Heart right ventricle (tissue), 16 donors: ENCODE measurements at places on chromosomes 4 and X. TPM values are rescaled to one million over a fixed set of nuclear protein-coding genes. Genes with fewer than 3 reads are reported as not detected.

Gene TMSB15A
- total RNA-seq, result not detected

Gene RNF150
- 59.7 TPM for total RNA-seq

Gene PABPC1L2B
- not detected for total RNA-seq

Gene HSFX4
- not detected for total RNA-seq

Gene STPG2
- total RNA-seq, result 0.53 TPM

- no peak for DNase-seq
Observed at GRCh38 chr4:26785810-26786209, 74.8 kb upstream of the STIM2 start.

DNA sequence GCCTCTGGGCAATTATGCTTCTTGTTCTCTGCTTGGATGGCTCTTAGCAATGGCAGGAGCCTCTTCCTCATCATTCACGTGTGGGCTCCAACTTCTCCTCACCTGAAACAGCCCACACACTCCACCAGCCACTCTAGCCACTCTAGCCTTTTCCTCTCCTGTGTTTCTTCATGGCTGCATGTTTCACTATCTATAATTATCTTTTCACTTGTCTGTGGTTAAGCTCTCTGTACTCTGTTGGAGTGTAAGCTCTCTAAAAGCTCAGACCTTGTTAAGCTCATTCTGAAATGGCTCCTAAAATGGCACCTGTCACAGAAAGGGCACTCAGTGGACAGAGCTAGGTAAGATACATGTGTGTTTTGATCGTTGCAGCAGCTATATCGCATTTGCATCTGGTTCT is 80.0 kb downstream of the SH3KBP1 start:
- DNase-seq, result no peak

DNA sequence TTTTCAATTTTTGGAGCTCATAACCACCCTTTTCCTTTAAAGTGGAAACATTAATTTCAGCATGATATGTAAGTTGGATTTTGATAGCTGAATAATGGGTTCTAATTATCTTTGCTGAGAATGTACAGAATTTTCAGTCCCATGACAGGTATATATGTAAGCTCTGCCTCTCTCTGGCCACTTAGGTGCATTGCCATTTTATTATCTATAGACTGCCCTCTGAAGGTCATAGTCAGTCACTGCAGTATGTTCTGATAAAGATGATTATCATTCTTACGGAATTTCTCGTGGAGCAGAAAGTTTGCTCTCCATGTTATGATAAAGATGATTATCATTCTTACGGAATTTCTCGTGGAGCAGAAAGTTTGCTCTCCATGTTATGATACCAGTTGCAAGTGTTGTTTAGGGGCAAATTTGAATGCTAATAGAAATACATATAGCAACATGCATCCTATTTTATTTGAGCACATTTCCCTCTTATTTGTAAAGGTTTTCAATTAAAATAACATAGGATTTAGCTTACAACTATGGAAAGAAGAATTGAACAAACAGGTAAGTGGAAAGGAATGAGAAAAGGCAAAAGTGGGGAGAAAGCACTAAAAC is 10.4 kb downstream of the AFP start:
- no peak for DNase-seq

DNA sequence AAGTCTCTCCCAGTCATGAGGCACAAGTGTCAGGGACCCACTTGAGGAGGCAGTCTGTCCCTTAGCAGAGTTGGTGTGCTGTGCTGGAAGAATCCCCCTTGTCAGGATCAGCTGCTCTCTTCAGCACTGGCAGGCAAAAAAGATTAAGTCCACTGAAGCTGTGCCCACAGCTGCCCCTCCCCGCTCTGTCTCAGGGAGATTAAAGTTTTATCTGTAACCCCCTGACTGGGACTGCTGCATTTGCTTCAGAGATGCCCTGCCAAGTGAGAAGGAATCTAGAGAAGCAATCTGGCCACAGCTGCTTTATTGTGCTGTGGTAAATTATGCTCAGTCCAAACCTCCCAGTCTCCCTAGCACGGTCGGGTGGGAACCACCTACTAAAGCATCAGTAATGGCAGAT is 37.4 kb upstream of the HEPH start:
- DNase-seq, result no peak

DNA sequence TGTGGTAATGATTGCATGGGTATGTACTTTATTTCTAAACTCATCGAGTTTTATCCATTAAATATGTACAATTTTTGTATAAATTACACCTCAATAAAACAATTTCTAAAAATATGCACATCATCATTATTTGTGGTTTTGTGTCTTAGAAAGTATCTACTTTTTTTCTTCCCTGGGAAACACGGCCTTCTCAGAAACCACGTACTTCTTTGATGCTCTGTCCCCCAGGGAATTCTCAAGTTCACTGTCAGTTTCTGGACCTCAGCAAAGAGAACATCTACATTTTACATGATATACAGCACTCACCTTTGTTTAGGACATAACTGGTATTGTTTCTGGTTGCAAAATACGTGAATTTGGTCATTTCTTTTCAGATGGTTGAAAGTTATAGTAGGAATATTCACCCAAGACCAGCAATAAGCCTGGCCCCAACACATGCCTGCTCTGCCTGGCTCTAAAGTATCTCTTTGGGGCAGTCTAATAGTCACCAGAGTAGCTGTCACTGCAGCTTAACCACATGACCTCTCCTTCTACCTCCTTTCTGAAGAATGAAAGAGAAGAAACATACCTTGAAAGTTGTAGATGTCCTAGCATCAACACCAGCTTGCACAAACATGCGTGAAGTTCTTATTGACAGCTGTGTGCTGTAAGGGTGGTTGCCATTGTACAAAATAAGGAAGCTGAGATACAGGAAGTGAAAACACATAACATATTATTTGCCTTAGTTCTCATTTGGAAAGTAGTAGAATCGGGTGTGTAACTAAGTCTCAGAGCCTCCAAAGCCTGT is 48.4 kb upstream of the SPANXN4 start:
- no peak for DNase-seq

GRCh38 chrX:16002185-16002584 is 121.2 kb upstream of the GRPR start:
- DNase-seq, result no peak

GRCh38 chr4:188408244-188409030 is 269.2 kb downstream of the TRIML1 start:
- DNase-seq, result no peak
